Fibroblast of the conjunctiva (primary cell): ENCODE measurements at places on chromosomes 5 and 9.
A peak's percentile ranks its signal among the peaks of the same experiment; 100 is the strongest.

GRCh38 chr5:68336200-68336599, 120.6 kb downstream of the PIK3R1 start:
- no peak for DNase-seq

GRCh38 chr5:9415091-9415490, 130.8 kb downstream of the SEMA5A start:
- DNase-seq = no peak

GRCh38 chr5:166961028-166961427, 1330.4 kb upstream of the WWC1 start:
- no peak for DNase-seq

DNA sequence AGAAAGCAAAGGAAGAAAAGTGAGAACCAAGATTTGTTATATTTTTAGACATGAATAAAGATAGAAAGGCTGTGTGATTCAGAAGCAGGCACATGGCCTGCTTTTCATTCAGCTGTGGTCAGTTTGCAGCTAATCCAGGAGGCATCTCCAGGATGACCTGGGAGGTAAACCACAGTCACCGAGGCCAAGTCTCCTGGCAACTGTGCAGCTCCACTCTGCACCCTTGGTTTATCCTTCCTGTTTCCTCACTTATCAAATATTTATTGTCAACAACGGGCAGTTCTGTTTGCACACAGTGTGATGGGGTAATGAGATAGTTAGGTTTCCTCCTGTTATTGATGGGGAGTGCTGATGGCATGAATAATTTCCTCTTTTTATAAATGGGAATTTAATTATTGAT, 243.0 kb downstream of the PSAT1 start:
- no peak for DNase-seq

DNA sequence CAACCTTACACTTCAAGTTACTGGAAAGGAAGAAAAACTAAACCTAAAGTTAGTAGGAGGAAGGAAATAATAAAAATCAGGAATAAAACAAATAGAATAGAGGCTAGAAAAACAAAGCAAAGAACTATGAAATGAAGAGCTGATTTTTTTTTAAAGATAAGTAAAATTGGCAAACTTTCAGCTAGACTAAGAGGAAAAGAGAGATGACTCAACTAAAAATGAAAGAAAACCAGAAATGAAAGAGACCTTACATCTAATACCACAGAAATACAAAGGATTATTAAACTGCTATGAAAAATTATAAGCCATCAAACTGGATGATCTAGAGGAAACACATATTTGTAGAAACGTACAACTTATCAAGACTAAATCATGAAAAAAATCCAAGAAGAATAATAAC, 60.0 kb downstream of the PRRC1 start:
- DNase-seq = no peak

GRCh38 chr5:110161162-110161561, 471.4 kb downstream of the MAN2A1 start:
- DNase-seq = no peak

- DNase-seq = no peak
Observed at GRCh38 chr5:98099448-98100105, 673.9 kb upstream of the RGMB start.

GRCh38 chr9:3578786-3579185, 53.0 kb upstream of the RFX3 start:
- DNase-seq = peak; percentile 6

GRCh38 chr5:73139485-73139884, 19.1 kb downstream of the TMEM171 start:
- DNase-seq = no peak

- DNase-seq = no peak
Observed at GRCh38 chr5:88256037-88256436, 12.6 kb downstream of the TMEM161B start.

DNA sequence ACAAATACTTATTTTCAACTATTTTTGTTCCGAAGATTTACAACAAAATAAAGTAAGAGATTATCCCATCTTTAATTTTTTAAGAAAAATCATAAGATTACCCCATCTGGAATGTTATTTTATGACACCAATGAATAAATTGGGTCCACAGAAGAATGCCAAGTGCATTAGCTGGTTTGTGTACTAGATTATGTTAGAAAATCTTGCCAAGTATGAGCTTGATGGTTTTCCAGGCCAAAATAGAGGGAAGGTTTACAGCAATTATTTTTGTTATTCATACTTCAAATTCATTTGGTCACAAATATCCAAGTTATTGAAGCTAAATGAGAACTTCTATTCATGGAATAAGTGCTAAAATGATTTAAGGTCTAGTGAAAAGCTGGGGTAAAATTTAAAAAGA, 109.4 kb upstream of the DMRTA1 start:
- DNase-seq = no peak

GRCh38 chr5:1227667-1228066, 2.5 kb downstream of the SLC6A18 start:
- no peak for DNase-seq

- DNase-seq = peak; percentile 50
Observed at GRCh38 chr9:93302586-93303257, 118.8 kb downstream of the WNK2 start.

DNA sequence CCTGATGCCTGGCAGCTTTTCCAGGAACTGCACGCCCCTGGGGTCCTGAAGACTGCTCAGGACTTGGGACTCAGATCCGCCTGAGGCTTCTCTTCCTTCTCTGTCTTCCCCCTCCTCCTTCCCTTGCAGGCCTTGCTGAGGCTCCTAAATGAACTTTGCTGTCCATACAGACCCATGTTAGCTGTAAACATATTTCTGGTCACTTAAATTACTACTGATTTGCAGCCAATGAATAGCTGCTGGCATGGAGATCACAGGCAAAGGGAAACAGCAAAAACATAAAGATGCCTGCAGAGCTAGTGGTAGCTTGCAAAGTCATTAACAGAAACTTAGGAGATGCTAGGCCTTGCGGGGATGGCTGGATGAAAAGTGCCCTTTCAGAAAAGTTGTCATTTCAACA, 261.9 kb downstream of the GADD45G start:
- DNase-seq = no peak

DNA sequence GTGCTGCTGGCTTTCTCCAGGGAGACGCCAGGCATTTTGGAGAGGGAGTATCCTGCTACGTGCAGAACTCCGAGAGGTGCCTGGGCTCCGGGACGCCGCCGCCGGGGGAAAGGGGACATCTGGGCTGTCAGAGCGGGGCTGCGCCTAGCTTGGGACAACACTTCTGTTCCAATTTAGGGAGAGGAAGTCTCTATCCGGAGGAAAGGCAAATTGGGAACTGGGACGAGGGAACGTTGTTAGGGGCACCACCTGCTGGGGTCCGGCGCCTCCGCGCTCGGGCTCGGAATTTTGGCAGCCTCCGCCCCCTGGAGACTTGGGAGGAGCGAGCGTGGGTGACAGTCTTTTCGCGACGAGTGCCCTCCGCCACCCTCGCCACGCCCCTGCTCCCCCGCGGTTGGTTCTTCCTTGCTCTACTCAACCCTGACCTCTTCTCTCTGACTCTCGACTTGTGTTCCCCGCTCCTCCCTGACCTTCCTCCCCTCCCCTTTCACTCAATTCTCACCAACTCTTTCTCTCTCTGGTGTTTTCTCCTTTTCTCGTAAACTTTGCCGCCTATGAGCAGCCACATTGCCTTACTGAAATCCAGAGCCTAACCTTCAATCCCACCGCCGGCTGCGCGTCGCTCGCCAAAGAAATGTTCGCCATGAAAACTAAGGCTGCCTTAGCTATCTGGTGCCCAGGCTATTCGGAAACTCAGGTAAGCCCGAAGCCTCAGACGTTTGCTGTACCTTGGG, 1.6 kb downstream of the TSLP start:
- peak; percentile 24 for DNase-seq

DNA sequence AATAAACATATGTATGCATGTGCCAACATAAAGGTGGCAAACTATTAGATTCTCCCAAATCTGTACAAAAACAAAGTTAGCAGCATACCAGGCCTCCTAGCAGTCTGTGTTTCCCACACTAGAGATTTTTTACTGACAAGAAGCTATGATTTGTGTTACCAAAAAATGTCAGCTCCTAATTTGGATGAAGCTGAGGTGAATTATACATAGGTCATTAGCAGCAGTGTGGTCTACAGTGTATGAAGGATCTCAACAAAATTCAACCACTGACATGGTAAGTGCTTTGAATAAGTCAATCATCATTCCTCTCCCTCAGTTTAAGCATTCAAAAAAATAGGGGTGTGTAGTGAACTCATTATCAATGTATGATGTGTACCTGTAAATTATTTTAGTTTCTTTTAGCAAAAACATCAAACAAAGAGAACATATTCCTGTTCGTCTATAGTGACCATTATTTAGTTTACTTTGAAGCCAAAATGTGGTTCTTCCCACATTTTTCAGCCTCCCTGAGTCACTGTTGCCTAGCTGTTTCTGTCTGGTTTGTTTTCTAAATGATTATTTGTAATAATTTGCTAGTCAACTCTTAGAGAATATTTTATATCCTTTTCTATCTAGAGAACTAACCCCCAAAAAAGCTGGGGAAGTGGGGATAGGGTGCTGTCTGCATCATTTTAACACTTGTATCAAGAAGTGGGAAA, 52.1 kb upstream of the RGMB start:
- no peak for DNase-seq

GRCh38 chr5:17413691-17414090, 84.3 kb upstream of the TAF11L2 start:
- no peak for DNase-seq

- peak; percentile 46 for DNase-seq
Observed at GRCh38 chr5:146962801-146963355, 84.3 kb upstream of the PPP2R2B start.

DNA sequence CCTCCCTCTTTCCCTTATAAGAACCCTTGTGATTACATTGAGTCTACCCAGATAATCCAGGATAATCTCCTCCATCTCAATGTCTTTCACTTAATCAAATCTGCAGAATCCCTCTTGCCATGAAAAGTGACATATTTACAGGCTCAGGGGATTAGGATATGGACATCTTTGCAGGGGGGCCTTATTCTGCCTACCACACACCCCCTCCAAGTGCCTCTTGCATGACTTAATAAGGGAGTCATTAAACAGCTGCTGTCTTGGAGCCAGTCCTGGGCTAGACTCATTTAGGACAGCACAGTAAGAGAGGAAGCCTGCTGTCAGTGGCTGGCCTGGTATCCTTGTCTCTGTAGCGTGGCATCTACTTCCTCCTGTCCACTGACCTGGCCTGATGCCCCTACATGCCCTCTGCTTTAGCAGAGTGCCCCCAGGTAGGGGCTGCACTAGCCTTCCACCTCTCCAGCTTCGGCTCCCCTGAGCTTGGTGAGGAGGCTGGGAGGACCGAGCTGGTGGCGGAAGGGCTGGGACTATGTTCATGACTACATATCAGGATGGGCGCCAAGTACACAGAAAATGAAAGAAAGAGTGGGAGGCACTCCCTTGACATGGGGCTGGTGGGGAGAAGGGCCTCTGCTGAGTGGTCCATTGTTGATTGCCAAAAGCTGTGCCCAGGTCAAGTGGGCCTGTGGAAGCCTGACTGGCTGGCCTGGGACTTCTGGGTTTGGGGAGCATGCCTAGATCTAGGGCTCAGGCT, 17.2 kb downstream of the ENHO start:
- no peak for DNase-seq

GRCh38 chr5:117588611-117589010, 1014.0 kb upstream of the SEMA6A start:
- no peak for DNase-seq

DNA sequence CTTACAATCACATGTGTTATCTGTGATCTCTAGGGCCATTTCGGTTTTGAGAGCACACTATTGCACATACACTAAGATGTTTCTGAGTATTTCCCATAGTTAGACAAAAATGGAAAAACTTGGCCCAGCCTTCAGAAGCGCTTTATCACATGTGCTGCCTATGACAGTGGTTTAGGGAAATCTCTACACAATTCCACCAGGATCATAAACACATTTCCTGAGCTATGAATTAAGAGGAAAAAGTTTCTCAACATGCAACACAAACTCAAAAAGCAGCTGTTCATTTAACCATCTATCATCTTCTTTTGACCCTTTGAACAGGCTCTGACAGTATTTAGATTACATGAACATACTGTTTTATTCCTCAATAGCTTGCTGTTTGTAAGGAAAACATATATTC, 15.1 kb downstream of the FGF1 start:
- no peak for DNase-seq

DNA sequence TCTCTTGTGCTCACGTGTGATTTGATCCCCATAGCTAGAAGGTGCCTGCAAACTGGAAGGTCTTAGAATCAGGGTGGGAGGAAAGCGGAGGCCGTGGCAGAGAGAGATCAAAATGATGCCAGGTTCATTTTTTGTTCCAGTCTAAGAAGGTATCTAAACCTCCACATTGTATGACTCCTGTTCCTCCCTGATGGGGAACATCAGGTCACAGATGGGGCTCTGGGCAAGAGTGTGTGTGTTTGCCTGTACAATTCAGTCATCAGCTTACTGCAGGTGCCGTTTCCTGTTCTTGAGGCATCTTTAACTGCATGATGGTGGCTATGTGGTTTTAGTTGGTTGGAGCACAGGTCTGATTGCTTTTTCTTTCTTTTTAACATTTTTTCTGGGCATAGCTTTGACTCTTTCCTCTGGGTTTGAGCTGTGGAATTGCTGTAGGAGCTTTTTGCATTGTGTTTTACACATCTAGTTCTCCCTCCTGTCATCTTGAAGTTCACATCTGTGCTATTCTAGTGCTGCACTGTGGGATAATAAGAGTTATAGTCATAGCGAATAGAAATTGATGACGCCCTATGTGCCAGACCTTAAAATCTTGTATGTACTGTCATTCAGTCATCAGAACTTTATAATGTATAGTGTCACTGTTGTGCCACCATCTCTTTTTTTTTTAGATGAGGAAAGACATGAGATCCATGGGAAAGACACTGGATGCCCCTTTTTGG, 30.8 kb downstream of the ARHGAP26 start:
- no peak for DNase-seq

GRCh38 chr9:133262226-133262625, 12.8 kb downstream of the ABO start:
- DNase-seq = no peak

- no peak for DNase-seq
Observed at GRCh38 chr5:163706053-163706771, 200.8 kb downstream of the MAT2B start.

GRCh38 chr5:143614831-143615230, 197.1 kb upstream of the HMHB1 start:
- no peak for DNase-seq

- DNase-seq = no peak
Observed at GRCh38 chr9:137477778-137478612, 18.9 kb upstream of the NSMF start.

GRCh38 chr5:120604884-120605283, 140.8 kb downstream of the PRR16 start:
- DNase-seq = peak; percentile 65

GRCh38 chr9:96618209-96619123, 1.2 kb downstream of the CDC14B start:
- peak; percentile 27 for DNase-seq

DNA sequence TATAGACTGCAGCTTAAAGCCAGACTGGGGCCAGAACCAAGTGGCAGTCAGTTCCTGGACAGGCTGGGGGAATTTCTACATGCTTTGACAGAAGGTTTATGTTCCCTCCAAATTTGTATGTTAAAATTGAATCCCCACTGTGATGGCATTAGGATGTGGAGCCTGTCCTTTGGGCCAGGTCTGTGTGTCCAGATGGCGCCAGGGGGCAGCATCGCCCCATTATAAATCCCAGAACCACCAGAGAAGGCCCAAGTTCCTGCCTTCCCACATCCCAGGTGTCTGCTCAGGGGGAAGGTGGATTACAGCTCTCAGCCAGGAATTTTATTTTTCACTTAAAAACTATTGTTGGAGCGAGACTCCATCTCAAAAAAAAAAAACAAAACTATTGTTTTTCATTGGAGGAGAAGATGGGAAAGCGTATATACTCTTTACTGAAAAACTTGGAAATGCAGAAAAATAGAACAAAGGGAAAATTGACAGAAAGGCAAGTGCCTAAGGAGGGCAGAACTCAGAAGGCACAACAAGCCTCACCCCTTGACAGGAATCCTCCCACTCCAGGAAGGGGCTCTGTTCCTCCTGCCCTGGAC, 5.0 kb downstream of the IL3 start:
- peak; percentile 50 for DNase-seq
